ENCODE measurements at places on chromosomes 4 and X.

DNA sequence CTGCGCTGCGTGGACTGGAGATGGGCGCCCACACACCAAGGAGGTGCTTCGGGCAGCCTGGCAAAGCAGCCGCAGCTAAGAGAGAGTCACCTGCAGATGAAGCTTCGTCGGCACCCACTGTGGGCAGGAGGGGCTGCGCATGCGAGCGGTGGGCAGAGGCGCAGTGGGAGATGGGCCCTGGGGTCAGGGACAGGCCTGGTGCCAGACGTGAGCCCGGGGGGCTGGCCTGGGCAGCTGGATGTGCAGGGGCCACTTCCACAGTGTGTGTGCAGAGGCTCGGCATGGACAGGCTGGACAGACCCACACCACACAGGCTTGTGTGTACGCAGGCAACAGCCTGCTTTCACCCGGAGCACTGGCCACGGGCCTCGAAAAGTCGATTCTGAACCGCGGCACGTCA, 18.6 kb downstream of the CTBP1 start:
- DNase-seq, result no peak

- DNase-seq, result peak; percentile 27
Observed at GRCh38 chrX:39654183-39654925, 443.4 kb downstream of the BCOR start.

DNA sequence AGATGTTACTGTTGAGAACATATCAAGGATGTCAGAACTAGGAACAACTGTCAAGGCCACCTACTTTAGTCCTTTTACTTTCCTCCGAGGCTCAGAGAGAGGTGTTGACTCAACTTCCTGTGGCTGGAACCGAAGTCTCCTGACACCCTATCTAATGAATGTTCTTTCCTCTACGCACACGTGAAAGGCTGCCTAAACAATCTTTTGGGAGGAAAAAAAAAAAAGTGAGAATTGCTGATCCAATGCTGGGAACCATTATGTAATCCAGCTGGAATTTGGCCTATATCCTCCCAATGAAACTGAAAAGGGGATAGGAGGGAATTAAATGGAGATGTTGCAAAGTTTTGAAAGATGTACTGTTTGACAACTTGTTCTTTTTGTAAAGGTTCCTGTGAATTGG, 8.3 kb upstream of the MAP7D3 start:
- no peak for DNase-seq

GRCh38 chr4:1683261-1683735, 815 bp downstream of the FAM53A start:
- no peak for DNase-seq

- no peak for DNase-seq
Observed at GRCh38 chrX:16096141-16096540, 27.2 kb upstream of the GRPR start.

- DNase-seq, result no peak
Observed at GRCh38 chr4:182385897-182386296, 142.7 kb downstream of the TENM3 start.

- DNase-seq, result no peak
Observed at GRCh38 chr4:58649226-58649625, 1539.0 kb upstream of the IGFBP7 start.

GRCh38 chr4:26294904-26295303, 25.9 kb upstream of the RBPJ start:
- no peak for DNase-seq

GRCh38 chr4:183830438-183830985, 74.6 kb upstream of the STOX2 start:
- DNase-seq, result no peak

DNA sequence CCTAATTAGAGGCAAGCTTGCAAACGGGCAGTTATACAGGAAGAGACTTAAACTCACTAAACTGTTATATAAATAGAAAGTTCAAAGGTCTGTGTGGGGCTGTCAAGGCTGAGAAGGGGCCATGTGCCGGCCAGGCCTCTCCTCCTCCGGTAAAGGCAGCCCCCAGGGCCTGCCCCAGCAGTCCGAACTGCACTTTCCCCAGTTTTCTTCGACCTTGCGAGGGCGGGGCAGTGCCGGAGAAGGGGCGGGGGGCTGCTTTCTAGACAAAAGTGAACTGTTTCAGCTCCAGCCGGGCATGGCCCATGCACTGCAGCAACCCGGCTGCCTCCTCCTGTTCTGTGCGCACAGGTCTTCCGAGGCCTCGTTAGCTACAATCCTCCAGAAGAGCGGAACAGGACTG, 4.1 kb downstream of the AFF2 start:
- no peak for DNase-seq

DNA sequence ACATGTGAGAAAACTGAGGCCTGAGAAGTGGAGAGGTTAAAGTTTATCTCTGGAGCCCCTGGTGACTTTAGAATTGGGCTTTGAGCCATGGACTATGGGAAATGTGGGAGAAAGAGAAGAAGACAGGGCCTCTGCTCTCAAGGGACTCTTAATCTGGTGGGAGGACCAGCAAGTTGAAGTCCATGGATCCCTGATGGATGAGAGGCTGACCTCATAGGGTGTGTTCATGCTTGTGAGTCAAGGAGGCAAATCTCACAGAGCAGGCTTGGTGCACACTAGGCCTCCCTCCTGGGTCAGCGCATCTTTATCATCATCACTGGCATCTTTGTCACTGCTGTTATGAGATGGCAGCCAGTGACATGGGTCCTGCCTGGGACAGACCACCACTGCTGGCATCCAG, 211.9 kb downstream of the AFAP1 start:
- no peak for DNase-seq

- DNase-seq, result no peak
Observed at GRCh38 chrX:23292354-23292987, 42.2 kb upstream of the PTCHD1 start.

DNA sequence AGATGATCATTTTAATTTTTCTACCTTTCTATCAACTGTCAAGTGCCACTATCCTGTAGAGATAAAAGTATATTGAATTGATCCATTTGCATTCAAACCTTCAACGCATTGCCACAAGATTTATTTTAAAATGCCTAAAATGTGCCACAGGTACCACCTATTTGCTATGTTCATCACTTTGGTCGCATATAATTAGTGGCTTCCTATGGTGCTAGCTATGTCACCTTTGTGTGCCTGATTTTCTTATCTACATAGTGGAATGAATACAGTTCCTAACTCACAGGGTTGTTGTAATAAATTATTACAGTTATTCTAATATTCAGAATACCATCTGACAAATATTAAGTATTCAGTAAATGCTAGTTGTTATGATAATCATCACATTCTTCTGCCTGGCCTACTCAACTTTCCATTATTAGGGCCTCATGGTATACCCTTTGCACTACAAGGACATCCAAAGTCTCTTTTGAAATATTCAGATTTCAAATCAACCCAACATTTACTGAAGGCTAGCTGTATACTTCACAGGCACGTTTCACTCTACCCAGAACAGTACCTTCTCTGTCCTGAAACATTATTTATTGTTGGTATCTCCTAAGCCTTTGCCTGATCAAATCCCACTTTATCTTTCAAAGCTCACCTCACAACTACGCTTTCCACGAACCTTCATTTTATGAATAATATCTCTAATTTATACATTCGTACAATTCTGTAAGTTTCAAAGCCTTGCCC, 62.4 kb downstream of the ANXA10 start:
- DNase-seq, result no peak

- DNase-seq, result no peak
Observed at GRCh38 chr4:68249434-68249833, 3.9 kb upstream of the TMPRSS11B start.

GRCh38 chr4:102684610-102685052, 76.1 kb downstream of the MANBA start:
- no peak for DNase-seq

DNA sequence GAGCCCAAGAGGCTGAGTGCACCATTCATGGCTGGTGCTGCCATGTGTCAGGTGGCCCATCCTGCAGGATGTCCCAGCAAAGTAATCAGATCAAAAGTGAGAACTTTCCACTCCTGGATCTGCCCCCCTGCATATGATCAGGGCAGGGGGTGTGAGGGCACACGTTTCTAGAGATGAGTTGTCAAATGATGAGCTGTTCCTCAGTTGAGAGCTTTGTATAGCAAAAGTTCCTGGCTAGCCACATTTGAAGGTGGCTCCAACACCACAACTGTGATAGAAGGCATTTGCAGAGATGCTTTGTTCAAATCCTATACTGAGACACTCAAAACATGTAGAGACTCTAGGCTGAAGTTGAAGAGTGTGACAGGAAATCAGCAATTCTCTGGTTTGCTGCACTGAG, 501.8 kb downstream of the BCOR start:
- no peak for DNase-seq

- no peak for DNase-seq
Observed at GRCh38 chr4:96755569-96756484, 915.9 kb downstream of the PDHA2 start.

DNA sequence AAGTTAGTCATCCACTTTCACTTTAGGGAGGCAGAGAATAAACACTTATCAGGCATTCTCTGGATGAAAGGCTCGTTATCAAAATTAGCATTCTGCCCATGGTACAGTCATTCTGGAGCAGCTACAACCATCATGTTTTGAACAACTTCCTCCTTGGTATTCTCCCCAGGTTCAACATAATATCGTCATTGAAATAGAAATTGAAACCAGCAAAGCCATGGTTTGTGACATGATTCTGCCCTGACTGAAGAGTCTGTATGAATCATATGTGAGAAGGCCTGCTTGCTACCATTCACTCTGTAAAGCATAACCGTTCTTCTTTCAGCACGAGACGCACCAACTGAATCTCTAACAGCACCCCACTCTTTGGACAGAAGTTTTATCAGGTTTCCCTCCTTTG, 127.5 kb upstream of the RADX start:
- DNase-seq, result no peak

- peak; percentile 67 for DNase-seq
Observed at GRCh38 chr4:74038425-74039314, at the start of gene CXCL3. Gene CXCL3 (minus strand): TSS chr4:74038689. CDS start chr4:74038611, 78 bp downstream.

- DNase-seq, result no peak
Observed at GRCh38 chrX:120824021-120824420, 51.6 kb downstream of the CT47B1 start.

DNA sequence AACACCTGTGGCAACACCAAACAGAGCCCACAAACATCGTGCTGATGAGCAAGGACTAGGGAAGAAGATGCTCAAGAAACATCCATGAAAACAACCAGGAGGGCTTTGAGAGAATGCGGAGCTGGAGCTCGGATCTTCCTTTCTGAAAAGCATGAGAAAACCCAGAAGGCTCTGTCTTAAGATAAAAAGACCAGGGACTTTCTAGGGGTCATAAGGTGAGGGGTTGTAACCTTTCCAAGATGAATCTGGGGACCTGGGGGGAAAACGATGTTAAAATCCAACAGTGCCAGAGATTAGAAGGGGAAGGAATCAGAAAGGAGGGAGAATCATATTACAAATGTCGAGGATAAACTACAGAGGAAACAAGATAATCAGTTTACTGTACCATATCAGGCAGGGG, 10.1 kb downstream of the GK2 start:
- no peak for DNase-seq

GRCh38 chrX:9566150-9566621, 101.3 kb downstream of the TBL1X start:
- peak; percentile 39 for DNase-seq

GRCh38 chr4:54274795-54275665, 45.9 kb downstream of the PDGFRA start:
- no peak for DNase-seq

DNA sequence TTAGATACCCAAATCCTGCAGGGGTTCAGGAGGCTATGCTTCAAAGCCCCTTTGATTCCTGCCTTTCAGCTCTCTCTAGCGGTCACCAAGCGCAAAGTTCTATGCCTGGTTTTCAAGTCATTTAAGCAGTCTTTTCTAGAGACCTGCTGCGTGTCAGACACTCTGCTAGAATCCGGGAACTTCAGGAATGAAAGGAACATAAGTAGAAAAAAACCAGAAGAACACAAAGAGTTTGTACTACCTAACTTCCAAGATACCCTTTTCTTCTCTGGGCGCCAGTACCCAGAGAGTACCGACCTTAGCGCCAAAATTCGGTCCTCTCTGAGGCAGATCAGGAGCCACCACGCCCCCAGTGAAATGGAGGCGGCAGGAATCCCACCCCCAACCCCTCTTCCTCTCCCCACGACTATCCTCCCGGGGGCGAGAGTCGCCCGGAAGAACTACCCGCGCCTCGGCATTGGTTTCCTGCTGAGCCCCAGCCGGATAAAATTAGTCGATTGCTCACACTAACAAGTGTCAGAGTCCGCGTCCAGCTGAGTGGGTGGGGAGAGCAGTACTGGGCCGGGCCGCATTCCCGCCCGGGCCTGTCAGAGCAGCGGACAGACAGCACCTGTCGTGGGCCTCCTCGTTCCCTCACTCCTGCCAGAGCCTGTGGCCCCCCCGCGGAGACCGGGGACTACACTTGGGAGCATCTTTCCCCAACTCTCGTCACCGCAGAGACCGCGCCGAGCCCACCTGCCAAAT, 78.8 kb downstream of the RLIM start:
- DNase-seq, result peak; percentile 83

Data from left hindlimb (tissue), 1 donor.